Fibroblast of skin of back (primary cell): ENCODE measurements at places on chromosomes 7 and 10.
A peak's percentile ranks its signal among the peaks of the same experiment; 100 is the strongest.

- no peak for DNase-seq
Observed at GRCh38 chr7:95253986-95254385, 70.3 kb downstream of the PON1 start.

DNA sequence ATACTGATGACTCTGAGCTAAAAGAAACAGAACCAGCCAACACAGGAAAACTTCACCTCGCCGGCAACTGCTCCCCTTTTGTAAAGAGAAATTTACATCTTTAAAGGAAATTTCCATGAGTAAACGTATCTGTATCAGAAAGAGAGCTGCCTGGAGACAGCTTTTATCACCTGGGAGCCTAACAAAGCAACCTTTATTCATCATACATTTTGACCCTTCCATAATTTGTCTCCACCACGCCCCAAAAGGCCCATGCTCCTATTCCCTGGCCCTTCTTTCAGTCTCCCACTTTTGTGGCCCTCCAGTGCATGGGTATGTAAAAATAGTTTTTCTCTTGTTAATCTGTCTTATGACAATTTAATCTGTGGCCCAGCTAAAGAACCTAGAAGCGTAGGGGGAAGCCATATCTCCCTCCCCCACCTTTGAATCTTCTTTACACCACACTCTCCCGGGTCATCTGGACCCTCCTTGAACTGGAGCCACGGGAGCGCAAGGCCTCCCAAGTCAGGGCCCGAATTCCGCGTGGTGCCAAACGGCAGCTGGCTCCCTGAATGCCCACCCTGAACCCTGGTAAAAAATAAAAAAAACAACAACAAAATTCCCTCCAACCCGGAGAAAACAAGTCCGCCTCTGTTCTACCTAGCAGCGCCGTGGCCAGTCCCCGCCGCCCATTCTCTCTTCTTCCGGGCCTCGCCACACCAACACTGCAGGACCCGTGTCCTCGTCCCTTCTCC, 15.4 kb upstream of the FKBP9 start:
- DNase-seq: no peak

DNA sequence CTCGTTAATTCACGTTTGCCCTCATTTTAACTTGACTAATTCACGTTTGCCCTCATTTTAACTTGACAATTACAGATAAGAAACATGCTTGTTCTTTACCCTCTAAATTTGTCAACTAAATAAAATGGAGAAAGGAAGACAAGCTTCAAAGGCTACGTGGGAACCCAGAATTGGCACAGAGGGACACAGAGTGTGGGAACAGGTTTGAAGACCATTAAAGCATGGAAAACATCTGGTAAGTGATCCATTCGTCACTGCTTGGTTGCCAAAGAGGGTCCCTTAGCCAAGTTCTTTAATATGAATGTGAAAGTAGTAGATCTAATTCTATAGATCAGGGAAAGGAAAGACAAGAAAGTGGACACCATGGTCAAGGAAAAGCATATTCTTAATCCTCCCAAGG, 57.2 kb downstream of the ITIH5 start:
- no peak for DNase-seq

DNA sequence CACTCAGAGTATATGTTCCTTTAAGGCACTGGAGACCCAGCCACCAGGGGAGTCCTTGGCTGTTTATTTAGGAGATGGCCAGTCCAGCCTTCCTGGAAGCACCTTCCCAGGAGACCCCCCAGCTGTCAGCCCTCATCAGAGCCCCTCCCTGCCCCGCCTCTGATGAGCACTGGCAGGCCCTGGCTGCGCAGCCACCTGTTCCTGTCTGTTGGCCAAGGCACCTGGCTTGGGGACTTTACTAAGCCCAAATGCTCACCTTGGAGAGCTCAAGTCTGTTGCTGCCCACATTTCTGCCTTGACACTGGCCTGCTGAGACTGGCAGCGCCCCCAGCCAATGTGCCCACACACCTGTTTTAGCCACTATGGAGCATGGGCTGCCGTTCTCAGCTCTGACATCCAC, 124.7 kb downstream of the ELMO1 start:
- DNase-seq: no peak

DNA sequence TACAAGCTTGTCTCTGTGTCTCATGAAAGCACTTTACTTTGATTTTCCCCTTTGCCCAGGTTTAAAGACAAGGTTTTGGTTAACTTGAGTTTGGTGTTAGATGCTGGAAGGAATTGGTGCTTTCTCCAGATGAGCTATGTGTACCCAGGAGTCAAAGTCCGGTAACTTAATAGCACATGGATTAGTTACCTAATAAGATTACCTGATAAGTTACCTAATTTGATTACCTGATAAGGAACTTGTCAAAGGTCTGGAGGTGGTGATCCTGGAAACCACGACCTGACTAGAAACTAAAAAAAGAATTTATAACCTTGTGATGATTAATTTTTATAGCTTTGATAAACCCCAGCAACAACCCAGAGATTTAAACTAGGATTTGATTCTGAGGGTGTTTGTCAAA, 269.9 kb upstream of the CACNA2D1 start:
- no peak for DNase-seq

- DNase-seq: no peak
Observed at GRCh38 chr7:96408881-96409280, 87.0 kb upstream of the SLC25A13 start.

DNA sequence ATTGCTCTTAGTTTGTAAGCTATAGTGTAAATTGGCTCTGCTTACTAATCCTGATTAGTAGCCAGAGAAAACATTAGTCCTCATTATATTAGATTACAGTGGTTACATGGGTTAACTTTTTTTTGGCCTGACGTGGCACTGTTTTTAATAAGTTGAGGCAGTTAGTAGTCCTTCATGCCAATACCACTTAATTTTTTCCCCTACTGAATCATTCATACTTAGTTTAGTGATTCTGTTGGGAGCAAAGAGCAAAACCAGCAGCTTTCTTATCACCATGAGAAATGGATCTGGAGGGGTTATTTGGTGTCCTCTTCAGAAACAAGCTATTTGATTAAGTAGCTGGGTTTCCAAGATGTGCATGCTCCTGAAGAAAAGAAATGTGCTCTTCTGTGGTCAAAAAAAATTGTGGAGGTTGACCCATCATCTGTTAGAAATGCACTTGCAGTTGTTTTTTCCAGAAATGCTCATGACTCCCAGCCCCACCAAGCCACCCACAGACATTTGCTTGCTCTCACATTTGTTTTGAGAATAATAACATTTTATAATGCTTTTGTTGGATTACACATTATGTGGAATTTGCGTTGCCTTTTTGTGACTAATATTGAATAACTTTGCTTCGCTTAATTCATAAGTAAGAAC, 258.5 kb downstream of the HDAC9 start:
- DNase-seq: peak; percentile 98

DNA sequence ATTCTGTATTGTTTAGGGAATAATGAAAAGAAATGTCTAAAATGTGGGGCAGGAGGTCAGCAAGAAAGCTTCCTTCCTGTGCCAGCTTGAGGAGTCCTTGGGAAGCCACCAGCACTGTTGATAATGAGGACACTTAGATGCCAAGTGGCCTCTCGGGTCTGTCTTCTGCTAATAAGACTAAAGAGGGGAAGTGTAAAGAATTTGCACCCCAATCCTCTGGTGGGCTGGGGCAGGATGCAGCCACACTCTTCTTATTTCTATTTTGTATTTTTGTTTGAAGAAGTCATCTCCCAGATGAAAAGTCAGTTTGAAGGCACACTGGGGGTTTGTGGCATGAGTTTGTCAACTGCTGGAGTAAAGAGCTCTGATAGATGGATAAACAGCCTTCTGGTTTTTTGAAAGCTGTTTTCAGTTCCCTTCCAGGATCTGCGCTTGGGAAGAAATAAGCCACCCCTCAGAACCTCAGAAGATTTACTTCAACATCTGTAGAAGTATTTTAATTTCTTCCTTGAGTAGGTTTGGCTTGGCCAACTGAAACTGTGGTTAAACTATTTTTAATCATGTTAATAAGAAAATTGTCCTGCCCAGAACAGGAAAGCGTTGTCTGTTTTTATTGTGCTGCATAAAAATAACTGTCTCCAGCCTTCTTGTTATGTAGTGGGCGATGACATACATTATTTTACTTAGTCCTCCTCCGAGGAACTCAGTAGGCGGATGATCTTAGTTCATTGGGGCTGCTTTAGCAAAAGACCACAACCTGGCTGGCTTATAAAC, 128.8 kb upstream of the GPR26 start:
- DNase-seq: no peak

GRCh38 chr7:151782598-151783448, 94.1 kb downstream of the PRKAG2 start:
- DNase-seq: peak; percentile 60

DNA sequence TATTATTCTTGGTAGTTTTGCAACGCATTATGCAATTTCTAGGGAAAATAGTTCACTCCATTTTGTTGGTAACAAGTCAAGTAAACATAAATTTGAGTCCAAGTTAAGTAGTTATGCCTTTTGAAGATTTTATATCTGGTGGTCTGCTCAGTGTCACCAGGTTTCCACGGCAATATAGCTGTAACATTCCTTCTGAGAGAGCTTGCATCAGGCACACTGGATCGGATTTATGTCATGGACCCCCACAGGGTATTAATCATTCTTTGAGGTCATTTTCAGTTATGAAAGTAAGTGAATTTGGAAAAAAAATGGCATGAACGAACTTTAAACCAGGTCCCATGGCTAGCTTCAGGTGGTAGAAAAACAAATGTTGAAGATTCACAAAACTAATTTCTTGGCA, 136.3 kb downstream of the POLR1F start:
- DNase-seq: peak; percentile 7

GRCh38 chr10:78581133-78581694, 487.6 kb upstream of the ZMIZ1 start:
- no peak for DNase-seq

GRCh38 chr7:140697447-140698143, 1.1 kb downstream of the NDUFB2 start:
- DNase-seq: no peak

DNA sequence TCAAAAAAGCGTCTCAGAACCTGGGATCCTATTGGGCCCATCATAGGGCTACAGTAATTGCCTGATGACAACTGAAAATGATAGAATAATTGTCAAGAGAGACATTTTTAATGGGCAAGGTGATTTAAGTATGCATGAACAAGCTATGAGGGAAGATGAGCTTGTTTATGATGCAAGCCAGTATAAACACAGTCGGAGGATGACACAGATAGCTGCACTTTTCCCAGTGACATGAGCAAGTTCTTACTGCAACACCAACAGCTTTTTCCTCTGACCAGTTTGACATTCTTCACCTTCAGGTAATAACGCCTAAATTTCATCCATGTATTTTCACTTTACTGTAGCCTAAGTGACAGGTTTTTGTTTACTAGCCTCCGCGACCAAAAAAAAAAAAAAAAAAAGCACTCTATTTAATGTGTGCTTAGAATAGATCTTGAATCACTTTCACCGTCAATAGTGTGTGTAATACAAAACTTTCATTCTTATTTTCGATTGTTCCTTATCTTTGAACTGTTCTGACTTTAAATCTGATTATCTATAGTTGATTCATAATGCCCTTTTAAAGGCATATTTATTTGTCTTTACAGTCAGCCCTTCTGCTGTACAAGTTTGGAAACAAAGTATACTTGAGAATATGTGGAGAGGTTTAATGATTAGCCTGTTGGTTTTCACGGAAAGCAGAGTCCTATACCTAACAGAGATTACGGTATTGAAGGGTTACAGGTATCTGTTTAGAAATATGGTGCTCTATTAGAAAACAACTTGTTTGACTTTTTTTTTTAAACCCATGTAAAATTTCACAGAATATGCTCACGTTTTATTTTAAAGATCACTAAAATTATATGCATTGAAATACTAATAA, 1.7 kb downstream of the FOXP2 start:
- no peak for DNase-seq

DNA sequence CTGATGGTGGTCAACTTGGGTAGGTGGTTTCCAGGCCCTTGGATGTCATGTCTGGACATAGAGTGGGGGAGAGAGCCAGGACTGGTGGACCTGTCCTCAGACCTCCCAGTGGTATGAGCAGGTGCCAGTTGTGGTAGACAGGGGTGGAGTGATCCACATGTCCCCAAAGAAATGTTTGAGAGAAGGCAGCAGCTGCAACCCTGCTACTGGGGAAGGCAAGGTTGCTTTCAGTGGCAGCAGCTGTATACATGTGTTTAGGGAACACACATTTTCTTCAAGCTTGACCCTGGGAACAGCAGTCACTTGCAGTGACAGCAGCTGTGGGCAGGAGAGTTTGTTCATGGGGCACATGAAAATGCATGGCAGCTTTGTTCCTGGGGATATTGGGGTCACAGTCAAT, 882.6 kb upstream of the C7orf33 start:
- no peak for DNase-seq

DNA sequence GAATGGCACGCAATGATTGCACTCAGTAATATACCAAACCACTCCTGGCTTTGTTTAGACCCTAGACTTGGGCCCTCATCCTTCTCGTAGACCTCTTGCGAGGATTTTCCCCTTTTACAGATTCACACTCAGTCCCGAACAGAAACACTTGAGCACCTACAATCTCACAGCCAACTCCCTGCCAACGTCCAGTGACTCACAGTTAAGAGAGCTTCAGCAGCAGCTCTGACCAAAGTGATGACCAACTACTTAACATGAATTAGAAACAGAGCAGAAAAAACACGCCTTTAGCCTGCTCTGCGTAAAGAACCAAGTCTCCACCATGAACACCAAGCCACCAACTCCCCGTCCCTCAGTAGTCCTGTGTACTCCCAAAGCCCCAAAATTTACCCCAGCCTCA, 2.2 kb downstream of the DNAJC30 start:
- DNase-seq: no peak

DNA sequence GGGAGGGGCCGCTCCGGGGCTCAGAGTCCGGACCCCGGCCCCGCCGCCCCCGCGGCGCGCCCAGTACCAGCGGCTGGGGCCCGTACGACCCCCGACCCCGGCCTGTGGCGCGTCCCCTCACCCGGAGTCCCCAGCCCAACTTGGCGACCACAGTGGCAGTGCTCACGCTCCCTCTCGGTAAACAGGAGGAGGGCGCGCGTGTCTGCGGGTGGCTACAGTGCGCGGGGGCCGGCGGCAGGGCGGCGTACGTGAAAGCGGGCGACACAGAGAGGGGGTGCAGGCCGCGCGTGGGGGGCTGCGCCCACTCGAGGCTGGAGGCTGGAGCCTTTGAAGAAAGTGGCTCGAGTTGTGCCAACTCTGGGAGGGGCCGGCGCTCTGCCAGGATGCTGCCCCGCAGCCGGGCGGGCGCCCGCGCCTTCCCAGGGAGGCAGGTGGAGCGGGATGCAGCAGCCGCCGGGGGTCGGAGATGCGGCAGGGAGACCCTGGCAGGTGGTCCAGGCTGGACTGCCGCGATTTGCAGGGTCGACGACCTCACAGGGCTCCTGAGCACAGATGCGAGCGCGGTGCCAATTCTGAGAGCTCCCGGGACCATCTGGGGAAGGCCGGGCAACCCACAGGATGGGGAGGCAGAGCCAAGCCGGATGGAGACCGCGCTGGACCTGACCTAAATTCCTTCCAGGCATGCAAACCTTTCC, 655 bp downstream of the PTPRE start:
- DNase-seq: no peak
